ENCODE measurements at places on chromosomes 5 and 9. TPM values are rescaled to one million over a fixed set of nuclear protein-coding genes. Genes with fewer than 3 reads are reported as not detected.

Gene EIF4E1B
- not detected for polyA plus RNA-seq

Gene INSL4
- not detected for polyA plus RNA-seq

Gene CDX1
- not detected for polyA plus RNA-seq

Gene DELE1
- 127 TPM for polyA plus RNA-seq

Gene AQP3
- 11.4 TPM for polyA plus RNA-seq

Gene ICE1
- 6.5 TPM for polyA plus RNA-seq

Gene PCDHB3
- polyA plus RNA-seq: not detected

Gene NR6A1
- polyA plus RNA-seq: 0.09 TPM

Gene ZNF354C
- polyA plus RNA-seq: 2.2 TPM

DNA sequence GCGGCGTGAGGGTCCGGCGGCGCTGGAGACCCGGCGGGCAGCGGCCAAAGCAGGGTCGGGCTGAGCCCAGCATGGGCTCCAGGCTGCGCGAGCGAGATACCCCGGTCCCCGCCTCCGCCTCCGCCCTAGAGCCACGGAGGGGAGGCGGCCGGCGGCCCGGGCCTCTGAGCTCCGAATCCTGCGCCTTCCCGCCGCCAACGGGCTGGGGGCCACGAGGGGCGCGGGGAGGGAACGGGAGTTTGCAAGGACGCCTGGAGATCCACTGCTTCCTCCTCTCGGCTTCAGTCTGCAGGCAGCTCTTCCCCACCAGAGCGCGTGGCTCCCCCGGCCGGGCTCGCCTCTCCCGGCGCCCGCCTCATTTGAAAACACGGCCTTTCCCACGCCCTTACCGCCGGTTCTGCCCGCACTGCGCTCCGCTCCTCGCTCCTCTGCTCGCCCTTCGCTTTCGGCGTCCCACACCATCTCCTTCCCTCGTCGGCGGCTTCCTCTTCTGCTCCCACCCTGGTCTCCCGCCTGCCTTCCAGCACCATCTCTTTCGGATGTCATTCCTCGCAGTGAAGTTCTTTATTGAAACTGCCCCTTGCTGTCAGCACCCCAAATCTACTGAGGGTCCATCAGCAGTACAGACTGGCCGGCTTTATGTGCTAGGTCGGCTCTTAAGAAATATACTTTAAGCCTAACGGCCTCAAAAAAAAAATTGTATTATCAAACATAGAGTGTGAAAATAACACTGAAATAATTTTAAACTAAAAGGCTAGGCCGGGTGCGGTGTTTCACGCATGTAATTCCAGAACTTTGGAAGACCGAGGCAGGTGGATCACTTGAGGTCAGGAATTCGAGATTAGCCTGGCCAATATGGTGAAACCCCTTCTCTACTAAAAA is 105.0 kb upstream of the FAM120A start:
- H3K27ac ChIP-seq: no peak overlapping the region
- DNase-seq: peak; percentile 19
- H3K36me3 ChIP-seq: no peaks in the 10 kb centered on the region
- H3K4me3 ChIP-seq: no peak overlapping the region
- peaks cover 7% of the 10 kb centered on the region for H3K27me3 ChIP-seq

DNA sequence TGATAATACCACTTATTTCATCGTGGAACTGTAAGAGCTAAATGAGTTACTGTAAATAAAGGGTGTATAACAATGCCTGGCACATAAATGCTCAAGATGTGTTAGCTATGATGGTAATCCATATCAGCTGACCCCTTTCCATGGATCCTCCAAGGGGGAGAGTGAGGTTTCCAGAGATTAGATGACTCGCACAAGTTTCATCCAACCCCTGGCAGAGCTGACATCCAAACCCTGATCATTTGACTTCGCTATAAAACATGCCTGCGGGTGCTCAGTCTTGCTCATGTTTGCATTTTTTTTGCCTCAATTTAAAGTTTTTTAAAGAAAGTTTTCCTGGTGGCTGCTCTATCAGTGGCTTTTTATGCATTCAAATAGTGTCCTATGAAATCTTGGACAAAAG is 145.7 kb upstream of the SMIM23 start:
- no peak for DNase-seq
- no peaks in the 10 kb centered on the region for H3K27me3 ChIP-seq
- H3K4me3 ChIP-seq: no peak overlapping the region
- H3K4me1 ChIP-seq: no peaks in the 10 kb centered on the region
- H3K27ac ChIP-seq: no peak overlapping the region
- no peaks in the 10 kb centered on the region for H3K36me3 ChIP-seq

DNA sequence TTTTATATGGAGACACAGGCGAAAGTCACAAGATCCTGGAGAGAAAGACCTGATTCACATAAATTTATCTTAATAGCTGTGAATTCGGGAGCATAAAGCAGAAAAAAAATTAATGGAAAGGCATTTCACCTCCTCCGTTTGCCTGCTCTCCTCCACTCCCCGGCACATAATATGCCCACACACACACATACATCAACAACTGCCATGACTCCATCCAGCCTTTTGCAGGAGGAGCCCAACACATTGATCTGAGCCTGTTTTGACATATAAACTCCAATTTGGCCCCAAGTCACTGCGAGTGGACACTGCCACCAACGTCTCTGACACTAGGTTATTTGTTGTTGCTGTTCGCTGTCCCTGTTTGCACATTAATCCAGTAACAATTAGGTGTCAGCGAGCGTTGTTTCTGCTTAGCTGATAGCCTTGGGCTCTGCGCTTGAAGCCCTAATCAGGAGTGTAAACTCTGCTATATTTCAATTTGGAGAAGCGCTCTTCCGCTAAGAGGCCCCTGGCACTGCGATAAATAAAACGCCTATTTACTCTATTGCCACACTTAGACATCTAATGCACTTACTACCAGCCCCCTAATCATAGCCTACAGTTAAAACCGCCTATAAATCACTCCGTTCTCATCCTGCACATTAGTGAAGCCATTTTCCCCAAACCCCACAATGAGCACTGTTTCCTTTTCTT is 195.8 kb upstream of the TBCA start:
- peak overlapping the region; percentile 62 for H3K4me3 ChIP-seq
- no peak for DNase-seq
- peaks cover 34% of the 10 kb centered on the region for H3K27me3 ChIP-seq
- H3K27ac ChIP-seq: no peak overlapping the region
- no peaks in the 10 kb centered on the region for H3K36me3 ChIP-seq

DNA sequence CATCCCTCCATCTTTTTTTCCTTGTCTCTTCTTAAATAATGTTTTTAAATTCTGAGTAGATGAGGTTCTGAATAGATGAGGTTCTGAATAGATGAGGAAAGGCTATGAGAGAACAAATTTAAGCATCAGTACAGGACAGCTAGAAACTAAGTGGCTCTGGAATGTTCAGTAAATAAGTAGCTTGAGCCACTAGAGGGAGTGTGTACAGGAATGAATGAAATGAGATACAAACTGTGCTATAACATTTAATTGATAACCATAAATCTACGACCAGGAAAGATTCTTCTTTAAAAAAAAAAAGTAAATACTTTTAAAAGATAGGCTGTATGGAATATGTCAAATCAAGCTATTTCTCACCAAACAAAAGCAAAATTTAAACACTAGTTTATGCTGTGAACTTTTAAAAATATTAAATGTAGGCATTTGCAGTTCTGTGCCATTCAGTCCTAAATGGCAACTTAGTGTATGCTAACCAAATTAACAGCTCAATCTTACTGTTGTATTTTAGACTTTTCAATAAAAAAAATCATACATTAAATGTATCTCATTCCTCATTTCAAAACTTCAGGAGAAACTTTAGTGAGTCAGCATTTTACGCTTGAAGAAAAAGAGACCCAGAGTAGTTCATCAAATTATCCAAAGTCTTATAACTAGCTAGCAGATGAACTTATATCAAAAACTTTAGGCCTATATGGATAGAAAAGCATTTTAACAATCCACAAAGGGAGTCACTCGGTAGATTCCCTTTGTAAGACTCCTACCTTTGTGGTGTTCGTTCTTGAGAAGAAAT is 70.4 kb upstream of the SNX2 start:
- no peaks in the 10 kb centered on the region for H3K27me3 ChIP-seq
- H3K36me3 ChIP-seq: no peaks in the 10 kb centered on the region
- DNase-seq: peak; percentile 56
- peaks cover 54% of the 10 kb centered on the region for H3K4me1 ChIP-seq

DNA sequence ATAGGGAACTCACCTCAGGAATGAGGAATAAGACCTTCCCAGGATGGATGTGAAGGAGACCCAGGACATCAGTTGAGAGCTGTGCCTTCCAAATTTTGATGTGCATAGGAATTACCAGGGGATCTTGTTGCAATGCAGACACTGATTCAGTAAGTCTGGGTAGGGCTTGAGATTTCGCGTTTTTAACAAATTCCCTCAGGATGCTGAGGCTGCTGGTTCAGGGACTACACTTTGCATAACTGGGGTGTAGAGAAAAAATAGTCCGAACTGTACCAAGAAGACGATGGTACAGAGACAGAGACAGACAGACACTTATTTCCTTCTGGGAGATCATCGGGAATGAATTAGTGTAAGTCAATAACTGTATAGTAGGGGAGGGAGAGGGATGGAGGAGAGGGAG is 82.3 kb upstream of the FREM1 start:
- H3K27me3 ChIP-seq: peaks cover 6% of the 10 kb centered on the region
- no peak for DNase-seq

DNA sequence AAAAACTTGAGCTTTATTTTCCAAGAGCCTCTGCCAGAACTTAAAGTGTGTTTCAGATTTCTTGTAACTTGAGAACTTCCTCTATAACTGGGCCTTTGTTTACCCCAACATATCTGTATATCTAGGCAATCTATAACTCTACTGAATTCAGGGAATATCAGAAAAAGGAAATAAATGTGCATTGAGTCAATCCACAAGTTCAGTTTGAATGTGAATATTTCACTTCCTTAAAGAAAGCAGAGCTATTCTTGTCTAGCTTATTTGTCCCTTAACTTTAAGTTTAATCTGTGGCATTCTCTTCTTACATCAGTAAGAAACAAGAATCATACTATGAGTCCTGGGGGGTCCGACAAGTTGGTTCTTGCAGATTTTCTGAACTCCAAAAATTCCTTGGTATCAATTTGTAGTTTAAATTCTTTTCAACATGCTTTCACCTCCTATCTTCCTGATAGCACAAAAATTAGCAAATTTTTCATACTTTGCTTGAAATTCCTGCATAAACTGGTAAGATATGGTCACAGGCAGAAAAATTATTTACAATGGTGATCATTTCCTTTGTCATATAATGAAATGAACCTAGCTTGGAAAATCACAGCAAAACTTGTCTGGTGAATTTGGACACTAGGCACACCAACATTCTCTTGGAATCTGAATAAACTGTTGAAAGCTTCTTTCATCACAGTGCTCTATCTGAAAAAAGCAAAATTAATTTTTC is 19.8 kb upstream of the ITGA1 start:
- no peak overlapping the region for H3K27ac ChIP-seq
- no peaks in the 10 kb centered on the region for H3K4me1 ChIP-seq
- H3K4me3 ChIP-seq: no peak overlapping the region
- H3K27me3 ChIP-seq: no peaks in the 10 kb centered on the region
- DNase-seq: no peak

- no peak overlapping the region for H3K27ac ChIP-seq
- H3K4me3 ChIP-seq: no peak overlapping the region
- no peak for DNase-seq
Observed at GRCh38 chr9:70987986-70988385, 133.4 kb downstream of the TRPM3 start.

DNA sequence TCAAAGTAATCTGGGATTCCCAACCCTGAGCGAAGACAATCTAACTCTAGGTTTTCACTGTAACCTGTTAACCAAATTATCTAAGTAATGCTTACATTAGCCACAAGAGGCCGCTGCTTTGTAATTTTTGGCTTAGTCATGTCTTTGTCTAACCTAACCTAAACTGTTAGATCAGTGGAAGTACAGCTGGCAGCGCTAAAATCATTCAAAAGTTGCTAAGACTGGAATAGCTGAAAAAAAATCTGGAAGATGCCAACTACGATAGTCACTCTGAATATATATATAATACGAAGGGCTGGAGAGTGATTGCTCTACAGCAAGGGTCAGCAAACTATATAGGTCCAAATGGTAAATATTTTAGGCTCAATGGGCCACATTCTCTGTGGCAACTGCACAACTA is 60.2 kb downstream of the FBXO38 start:
- DNase-seq: peak; percentile 57
- H3K4me1 ChIP-seq: no peaks in the 10 kb centered on the region
- H3K36me3 ChIP-seq: peaks cover 24% of the 10 kb centered on the region

- H3K27me3 ChIP-seq: no peaks in the 10 kb centered on the region
- no peak for DNase-seq
Observed at GRCh38 chr5:93681432-93681831, 60.0 kb downstream of the POU5F2 start.

- no peak overlapping the region for H3K27ac ChIP-seq
- no peaks in the 10 kb centered on the region for H3K27me3 ChIP-seq
- H3K36me3 ChIP-seq: no peaks in the 10 kb centered on the region
- DNase-seq: no peak
- H3K4me3 ChIP-seq: no peak overlapping the region
Observed at GRCh38 chr5:19058216-19058615, 929.8 kb downstream of the CDH18 start.

- DNase-seq: no peak
- no peak overlapping the region for H3K27ac ChIP-seq
- H3K4me1 ChIP-seq: no peaks in the 10 kb centered on the region
- H3K36me3 ChIP-seq: no peaks in the 10 kb centered on the region
Observed at GRCh38 chr9:131946180-131946579, 133.5 kb downstream of the MED27 start.

GRCh38 chr5:346229-346935 is 24.9 kb downstream of the AHRR start:
- H3K27ac ChIP-seq: no peak overlapping the region
- H3K4me1 ChIP-seq: no peaks in the 10 kb centered on the region
- H3K27me3 ChIP-seq: peaks cover 36% of the 10 kb centered on the region
- no peak overlapping the region for H3K4me3 ChIP-seq
- H3K36me3 ChIP-seq: no peaks in the 10 kb centered on the region

DNA sequence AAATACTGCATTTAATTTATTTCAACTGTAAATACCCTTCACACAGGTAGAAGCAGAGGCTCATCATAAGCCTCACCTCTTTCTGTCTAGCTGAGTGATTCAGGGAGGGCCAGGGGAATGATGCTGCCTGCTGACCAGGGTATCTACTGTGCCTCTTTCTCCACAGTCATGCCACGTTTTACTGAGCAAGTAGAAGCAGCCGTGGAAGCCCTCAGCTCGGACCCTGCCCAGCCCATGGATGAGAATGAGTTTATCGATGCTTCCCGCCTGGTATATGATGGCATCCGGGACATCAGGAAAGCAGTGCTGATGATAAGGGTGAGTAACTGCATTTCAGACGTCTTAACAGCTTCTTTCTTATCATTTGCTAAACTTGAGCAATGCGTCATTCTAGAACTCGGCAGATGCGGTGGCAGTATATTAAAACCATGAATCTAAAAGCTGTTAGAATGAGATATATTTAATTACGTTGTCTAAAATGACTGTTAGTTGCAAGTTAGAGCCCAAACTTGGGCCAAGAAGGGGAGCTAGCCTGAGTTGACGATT is 50.0 kb upstream of the LRRTM2 start:
- H3K27me3 ChIP-seq: no peaks in the 10 kb centered on the region
- H3K36me3 ChIP-seq: peaks cover 36% of the 10 kb centered on the region
- H3K4me1 ChIP-seq: no peaks in the 10 kb centered on the region
- DNase-seq: no peak
- no peak overlapping the region for H3K4me3 ChIP-seq

DNA sequence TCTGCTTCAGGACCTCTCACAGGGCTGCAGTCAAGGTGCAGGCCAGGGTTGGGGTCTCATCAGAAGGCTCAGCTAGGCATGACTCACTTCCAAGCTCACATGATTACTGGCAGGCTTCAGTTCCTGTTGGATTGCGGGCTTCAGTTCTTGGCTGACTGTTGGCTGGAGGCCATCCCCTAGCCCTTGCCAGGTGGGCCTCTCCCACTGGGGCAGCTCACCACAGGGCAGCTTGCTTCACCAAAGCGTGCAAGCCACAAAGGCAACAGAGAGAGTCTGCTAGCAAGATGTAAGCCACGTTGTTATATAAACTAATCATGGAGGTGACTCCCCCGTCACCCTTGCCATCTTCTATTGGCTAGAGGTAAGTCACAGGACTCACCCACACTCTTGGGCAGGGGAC is 14.4 kb downstream of the CPLX2 start:
- no peaks in the 10 kb centered on the region for H3K36me3 ChIP-seq

Data from B cell (primary cell).